ENCODE measurements at places on chromosomes 6 and 20.

DNA sequence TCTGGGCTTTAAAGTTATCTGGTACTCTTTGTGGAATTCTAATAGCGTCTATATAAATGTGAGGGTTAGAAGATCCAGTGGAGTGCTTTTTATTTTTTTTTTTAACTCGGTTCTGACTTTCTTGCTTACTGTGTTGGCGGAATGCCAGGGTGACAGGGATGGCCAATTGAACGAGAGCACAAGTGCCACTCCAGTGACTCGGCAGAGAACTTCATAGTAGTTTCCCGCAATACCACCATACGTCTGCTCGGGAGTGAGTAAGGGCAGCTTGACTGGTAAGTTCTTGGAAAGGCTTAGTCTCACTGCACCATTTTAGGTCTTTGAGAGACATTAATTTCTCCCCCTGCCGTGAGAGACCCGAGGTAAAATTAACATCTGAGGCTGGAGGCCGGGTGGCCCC, 49.4 kb upstream of the TULP1 start:
- DNase-seq = no peak

GRCh38 chr6:115898246-115898645, 162.4 kb downstream of the FRK start:
- DNase-seq = no peak

DNA sequence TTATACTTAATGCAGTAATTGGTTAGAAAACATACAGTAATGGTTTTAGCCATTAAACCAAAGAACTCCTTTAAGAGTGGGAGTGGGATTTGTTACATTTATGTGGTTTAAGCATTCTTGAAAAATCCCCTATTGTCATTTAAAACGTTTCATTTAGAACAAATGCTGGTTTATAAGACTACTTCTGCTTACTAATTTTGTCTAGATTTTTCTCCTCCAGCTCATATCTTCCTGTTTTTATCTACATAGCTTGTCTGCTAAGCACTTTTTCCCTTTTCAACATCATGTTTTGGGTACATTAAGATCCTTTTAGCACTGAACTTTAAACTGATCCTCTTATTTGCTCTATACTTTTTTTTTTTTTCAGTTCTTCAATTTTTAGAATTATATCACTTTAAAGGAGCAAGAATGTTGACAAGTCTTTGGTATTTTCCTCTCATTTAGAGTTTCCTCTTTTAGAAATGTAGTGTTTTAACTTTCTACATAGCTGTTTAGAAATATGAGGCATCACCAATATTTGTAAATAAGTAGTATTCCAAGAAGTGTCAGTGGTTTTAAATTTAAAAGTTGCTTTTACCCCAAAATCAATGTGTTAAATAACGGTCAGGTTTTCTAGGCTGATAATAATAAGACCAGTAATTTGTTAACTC, 80.9 kb downstream of the SESN1 start:
- DNase-seq = no peak

- no peak for DNase-seq
Measured at GRCh38 chr20:62061851-62062423, 3.7 kb downstream of the TAF4 start.

GRCh38 chr20:18031050-18031449, 26.7 kb downstream of the OVOL2 start:
- no peak for DNase-seq

DNA sequence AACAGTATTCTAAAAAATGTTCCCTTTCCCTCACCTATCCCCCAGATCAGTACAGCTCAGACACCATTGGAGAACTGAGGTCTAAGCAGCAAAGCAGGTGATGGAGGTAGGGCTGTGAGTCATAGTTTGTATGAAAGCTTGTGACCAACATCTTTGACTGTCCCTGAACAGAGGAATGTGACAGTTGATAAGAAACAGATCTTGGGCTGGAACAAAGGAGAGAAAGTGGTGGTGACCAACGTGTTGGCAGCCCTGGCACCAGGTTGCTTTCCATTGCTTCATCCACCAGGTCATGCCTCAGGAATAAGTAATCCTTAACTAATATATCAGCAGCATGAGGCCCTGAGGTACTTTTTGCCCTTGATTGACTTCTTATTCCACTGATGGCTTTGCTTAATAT, 19.9 kb upstream of the CRIP3 start:
- DNase-seq = no peak

GRCh38 chr6:104252276-104252675, 607.4 kb downstream of the HACE1 start:
- no peak for DNase-seq

GRCh38 chr6:148599967-148600426, 146.8 kb upstream of the UST start:
- peak; percentile 62 for DNase-seq

DNA sequence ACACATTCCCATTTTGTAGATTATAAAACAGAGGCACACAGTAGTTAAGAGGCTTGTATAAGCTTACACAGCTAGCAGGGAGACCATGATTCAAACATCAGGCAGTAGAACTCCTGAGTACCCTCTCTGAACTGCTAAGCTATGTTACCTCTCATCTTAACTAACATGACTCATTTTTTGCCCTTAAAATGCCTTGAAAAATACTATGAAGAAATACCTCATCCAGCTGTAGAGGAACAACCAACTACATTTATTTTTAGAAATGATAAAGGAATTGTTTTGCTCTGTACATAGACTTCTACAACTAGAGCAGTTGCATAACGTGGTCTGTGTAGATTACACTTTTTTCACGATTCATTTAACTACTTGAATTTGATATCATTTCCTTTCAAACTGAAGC, 102.1 kb downstream of the FLRT3 start:
- no peak for DNase-seq

GRCh38 chr20:43323592-43323991, 133.9 kb upstream of the PTPRT start:
- peak; percentile 31 for DNase-seq

DNA sequence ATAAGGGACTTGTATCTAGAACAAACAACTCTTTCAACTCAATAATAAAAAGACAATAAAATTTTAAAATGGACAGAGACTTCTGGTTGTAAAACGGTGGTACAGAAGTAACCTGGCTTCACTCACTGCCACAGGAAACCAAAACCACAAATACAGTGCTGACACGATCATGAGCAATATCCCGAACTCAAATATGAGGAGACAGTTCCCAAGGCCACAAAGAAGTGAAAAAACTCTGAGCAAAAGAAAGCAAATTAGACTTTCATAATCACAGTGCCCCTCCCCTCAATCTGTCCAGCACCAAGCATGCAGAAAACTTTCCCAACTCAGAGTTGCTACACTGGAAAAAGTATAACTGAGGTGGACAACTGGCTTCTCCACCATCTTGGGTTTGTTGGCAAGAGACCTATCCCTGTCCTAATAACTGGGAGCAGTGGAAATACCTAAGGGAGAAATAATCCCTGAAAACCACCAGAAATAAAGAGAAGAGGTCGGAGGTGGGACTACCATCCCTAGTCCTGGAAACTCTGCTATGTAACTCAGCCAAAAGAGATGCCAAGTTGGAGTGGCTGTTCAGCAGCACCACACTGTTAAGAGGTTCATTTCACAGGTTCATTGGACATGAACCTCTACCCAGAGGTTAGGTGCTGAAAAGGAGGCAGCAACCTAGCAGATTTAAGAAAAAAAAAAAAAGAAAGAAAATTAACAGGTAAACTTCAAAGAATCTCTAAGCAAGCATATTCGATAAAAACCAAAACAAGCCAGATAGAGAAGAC, 55.5 kb downstream of the REV3L start:
- DNase-seq = no peak

GRCh38 chr6:159357211-159357915, 188.2 kb downstream of the FNDC1 start:
- no peak for DNase-seq

- no peak for DNase-seq
Measured at GRCh38 chr6:157571269-157571668, 190.3 kb downstream of the ZDHHC14 start.

DNA sequence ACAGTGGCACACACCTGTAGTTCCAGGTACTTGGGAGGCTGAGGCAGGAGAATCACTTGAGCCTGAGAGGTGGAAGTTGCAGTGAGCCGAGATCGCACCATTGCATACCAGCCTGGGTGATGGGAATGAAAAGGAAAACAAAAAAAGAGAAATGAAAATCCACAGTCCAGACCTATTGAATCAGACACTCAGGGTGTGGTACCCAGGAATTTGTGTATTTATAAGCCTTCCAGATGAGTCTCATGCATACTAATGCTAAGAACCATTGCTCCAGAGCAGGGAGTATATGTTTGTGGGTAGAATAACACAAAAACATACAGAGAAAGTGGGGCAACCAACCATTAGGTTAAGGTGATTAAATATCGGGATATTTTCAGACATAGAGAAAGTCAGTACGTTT, 36.1 kb upstream of the PLCB4 start:
- DNase-seq = no peak

DNA sequence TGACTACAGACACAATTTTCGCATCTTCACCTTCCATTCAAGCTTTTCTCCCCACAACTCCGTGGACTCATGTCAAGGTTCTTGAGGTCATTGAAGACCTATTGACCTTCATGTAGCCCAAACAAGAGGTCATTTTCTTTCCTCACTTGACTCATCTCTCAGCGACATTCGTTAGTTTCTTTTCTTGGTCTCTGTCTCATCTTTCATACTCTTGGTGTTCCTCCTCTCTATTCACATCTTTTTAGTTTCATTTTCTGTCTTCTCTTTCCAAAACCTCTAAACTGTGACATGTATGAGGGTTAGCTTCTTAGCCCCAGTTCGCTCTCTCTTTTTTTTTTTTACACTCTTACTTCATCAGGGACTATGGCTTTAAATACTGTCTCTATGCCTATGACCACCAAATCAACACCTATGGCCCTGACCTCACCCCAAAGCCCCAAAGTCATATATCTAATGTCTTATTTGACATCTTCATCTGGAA, 128.6 kb upstream of the BACH2 start:
- no peak for DNase-seq

DNA sequence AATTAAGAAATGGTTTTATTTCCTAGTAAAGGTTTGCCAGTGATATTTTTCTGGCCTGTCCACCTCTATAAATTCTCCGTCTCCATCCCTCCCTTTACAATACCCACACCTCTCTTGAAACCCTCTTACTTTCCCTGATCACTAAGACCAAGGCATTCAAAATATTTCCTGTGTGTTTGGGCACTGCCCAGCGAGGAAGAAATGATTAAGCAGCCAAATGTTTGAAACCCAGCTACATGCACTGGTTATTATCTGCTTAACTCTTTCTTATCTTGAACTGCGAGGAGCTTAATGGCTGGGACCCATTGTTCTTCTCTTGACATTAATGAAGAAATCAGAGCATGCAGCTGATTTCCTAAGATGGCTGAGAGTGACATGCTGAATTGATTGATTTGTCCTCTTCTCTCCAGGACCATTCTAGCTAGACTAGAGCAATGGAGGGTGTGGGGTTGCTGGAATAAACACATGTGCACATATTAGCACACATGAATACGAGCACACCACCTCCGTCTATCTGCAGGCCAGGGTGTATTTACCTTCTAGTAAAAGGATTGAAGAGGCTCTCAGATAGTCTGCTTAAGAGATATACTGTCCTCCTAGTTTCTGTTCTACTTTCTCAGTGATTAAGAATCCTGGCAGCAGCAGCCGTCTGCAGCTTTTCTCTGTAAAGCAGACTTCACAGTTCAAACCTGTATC, 46.1 kb upstream of the PRDM1 start:
- no peak for DNase-seq

GRCh38 chr6:11538052-11538818, 686 bp downstream of the TMEM170B start:
- DNase-seq = peak; percentile 36

GRCh38 chr6:54057058-54057457, 54.2 kb upstream of the MLIP start:
- DNase-seq = no peak

DNA sequence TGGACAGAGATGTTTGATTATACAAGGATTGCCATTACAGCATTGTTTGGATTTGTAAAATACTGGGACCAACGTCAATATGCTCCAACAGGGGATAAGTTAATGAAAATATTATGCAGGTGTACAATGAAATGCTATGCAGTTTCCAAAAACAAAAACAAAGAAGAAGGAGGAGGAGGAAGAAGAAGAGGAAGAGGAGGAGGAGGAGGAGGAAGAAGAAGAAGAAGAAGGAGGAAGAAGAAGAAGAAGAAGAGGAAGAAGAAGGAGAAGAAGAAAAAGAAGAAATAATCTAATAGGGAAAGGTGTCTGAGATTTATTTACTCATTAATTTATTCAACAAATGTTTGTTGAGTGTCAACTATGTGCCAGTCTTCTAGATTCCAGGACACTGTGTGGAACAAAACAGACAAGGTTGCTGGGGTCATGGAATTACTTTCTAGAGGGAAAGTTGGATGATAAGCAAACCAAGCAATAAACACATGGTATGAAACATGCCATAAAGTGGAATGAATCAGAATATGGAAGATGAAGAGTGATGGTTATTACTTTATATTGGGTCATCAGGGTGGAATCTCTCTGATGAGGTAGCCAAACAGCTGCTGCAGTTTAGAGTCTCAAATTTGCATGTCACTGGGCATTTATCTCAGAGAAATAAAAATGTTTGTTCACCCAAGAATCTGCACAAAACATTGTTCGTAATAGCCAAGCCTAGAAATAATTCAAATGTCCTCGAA, 6.3 kb upstream of the TRIM27 start:
- no peak for DNase-seq

DNA sequence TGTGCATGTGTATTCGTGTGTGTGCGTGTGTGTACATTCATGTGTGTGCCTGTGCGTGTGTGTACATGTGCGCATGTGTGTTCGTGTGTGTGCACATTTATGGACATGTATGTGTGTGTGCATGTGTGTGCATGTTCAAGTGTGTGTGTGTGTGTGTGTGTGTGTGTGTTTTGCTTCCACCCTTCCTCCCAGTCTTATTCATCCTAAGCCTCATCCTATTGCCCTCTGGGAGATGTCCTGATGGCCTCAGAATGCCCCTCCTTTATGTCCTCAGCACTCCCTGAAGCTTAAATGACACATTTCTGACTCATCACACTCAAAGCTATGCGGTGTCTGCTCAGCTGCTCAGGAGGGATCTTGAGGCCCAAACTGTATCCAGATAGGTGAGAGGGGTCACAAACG, 76.6 kb upstream of the CCDC167 start:
- DNase-seq = no peak

DNA sequence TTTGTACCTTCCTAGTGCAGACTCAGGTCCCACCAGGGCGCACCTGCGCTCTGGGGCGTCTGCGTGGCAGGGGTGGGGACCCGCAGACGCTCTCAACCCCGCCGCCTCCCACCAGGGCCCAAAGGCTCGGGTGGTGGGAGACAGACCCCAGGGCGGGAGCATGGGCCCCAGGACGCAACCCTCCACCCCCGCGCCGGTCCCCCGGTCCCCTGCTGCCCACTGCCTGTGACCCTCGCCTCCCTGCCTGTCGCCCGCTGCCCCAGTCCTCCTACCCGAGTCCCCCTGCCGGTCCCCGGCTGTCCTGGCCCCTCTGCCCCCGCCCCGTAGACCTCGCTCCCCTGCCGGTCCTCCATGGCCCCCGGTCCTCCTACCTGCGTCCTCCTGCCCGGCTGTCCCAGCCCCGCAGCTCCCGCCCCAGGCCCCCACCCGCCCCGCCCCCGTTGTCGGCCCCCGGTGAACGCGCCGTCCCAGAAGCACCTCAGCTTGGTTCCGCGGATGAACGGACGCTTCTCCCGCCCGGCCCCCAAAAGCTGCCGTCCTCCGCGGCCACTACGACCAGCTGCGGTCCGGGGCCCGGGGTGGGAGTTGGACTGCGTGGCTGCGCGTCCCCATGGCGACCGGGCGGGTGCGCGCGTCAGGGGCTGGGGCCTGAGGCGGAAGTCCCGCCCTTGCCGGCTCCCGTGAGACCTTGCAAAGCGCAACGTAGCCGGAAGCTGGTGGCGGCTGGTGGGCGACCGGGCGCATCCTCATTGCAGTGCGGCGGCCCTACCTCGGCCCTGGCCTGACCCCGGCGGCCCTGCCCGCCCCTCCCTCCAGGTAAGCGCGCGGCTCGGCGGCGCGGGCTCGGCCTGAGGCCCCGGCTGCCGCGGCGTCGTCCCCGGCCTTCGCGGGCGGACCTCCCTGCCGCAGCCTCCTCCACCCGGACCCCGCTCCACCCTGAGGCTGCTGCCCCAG, at the start of gene ARFGAP1:
ARFGAP1 (plus strand) TSS at position 709 of the 954 bp plus-strand sequence. CDS start 2,768 bp downstream, outside the sequence.
- DNase-seq = peak; percentile 92
